Right cardiac atrium (tissue), 5 donors: ENCODE measurements at places on chromosomes 6 and 20. TPM values are rescaled to one million over a fixed set of nuclear protein-coding genes. Genes with fewer than 3 reads are reported as not detected.

DNA sequence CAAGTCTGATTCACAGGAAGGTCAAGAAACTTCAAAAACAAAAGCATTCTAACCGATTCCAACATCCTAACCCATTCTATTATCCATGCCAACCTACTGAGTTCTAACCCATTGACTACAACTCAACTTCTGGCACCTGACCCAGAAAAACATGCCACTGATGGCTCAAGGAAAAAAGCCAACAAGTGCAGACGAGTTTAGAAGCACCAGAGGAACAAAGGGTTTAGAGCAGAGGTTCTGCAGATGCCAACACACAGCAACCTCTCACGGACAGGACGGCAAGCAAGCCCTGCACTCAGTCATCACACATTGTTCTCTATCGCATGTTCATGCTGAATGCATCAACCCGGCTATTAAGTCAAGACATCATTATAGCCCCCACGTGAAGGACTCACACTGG, 25.2 kb upstream of the MC3R start:
- no peak for DNase-seq

DNA sequence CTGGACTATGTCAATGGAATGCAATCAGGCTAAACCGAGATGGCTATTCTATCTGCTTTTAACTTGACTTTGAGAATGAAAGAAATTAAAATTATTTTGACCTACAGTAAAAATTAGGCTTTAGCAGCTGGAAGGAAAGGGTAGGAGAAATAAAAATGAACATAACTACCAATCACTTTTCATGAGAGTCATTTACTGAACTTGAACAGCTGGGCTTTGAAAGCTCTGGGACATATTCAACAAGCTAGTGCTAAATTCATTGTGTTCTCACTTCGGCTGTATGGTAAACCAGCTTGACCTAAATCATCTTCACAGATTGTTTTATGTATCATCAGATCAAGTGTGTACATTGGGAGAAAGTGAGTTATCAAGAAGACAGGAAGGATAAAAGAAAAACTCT, 161.5 kb upstream of the STXBP5 start:
- DNase-seq, result no peak

- peak; percentile 78 for DNase-seq
These were observed 23.2 kb downstream of the RBCK1 start for GRCh38 chr20:431012-431904.

- DNase-seq, result no peak
These were observed 3.1 kb downstream of the TRMT6 start for GRCh38 chr20:5947276-5947675.

Gene TNFRSF21
- polyA plus RNA-seq, result 4.5 TPM

Gene SLA2
- 0.20 TPM for polyA plus RNA-seq

Gene EEF1A2
- polyA plus RNA-seq, result 952 TPM

Gene PPP1R16B
- 4.9 TPM for polyA plus RNA-seq
